ENCODE measurements at places on chromosomes 7 and 10. TPM values are rescaled to one million over a fixed set of nuclear protein-coding genes. Genes with fewer than 3 reads are reported as not detected.

CALML5 gene
- not detected for total RNA-seq

CDHR1 gene
- total RNA-seq: 3.2 TPM

SCIN gene
- total RNA-seq: 0.14 TPM

EPHB6 gene
- total RNA-seq: 3.8 TPM

ADCYAP1R1 gene
- 1.7 TPM for total RNA-seq

SLC39A12 gene
- not detected for total RNA-seq

GIMAP6 gene
- 22.1 TPM for total RNA-seq

COL13A1 gene
- total RNA-seq: 8.5 TPM

MSS51 gene
- total RNA-seq: 1.1 TPM

KCNH2 gene
- total RNA-seq: 132 TPM

TAS2R5 gene
- 0.40 TPM for total RNA-seq

DNA sequence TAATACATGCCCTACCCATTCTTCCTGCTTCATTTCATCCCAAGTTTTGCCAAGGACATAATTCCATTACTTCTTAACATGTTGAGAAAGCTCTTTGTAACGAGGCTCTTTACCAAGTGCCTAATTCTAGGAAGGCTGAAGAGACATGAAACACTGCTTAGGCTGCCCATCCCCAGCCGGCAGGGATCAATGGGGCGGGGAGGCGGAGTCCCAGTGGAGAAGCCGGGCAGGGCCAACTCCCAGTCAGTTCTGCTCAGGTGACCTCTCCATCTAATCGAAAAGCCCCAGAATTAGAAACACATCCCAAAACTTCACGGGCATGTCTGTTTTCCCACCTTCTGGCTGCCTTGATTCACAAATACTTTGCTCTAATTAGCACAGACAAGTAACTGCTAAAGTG is 89.5 kb upstream of the LYZL1 start:
- no peak for DNase-seq

DNA sequence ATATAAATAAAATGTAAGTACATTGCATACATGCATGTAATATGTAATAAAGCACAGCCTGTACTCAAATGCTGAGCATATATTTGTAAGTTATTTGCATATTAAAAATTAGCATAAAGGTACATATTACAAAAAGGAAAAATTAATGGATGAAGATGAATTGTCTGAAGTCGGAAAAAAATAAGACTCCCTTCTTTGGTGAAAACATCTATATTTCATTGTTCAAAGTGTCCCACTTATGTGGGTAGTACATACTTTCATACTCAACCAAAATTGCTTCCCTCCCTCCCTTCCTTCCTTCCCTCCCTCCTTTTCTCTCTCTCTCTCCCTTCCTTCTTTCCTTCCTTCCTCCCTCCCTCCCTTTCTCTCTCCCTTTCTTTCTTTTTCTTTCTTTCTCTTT is 498.1 kb downstream of the MAGI2 start:
- DNase-seq: no peak

DNA sequence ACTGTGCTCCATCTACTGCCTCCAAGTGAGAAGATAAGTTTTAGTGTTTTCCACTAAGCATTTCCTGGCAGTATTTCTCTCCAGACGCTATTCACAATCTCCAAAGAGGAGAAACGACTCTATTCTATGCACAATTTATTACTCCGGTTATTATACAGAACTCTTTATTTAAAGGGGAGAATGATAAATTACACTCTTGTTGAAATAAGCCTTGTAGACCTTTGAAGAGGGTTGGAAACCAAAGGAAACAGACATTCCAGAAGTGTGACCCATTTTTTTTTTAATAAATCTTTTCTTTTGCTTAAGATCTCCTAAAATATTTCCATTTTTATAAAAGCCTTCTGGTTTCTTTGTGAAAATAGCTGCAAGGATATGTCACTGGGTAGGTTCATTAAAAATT is 76.1 kb upstream of the HDAC9 start:
- no peak for DNase-seq

- no peak for DNase-seq
These were observed 348.4 kb upstream of the PODXL start for GRCh38 chr7:131904760-131905327.

DNA sequence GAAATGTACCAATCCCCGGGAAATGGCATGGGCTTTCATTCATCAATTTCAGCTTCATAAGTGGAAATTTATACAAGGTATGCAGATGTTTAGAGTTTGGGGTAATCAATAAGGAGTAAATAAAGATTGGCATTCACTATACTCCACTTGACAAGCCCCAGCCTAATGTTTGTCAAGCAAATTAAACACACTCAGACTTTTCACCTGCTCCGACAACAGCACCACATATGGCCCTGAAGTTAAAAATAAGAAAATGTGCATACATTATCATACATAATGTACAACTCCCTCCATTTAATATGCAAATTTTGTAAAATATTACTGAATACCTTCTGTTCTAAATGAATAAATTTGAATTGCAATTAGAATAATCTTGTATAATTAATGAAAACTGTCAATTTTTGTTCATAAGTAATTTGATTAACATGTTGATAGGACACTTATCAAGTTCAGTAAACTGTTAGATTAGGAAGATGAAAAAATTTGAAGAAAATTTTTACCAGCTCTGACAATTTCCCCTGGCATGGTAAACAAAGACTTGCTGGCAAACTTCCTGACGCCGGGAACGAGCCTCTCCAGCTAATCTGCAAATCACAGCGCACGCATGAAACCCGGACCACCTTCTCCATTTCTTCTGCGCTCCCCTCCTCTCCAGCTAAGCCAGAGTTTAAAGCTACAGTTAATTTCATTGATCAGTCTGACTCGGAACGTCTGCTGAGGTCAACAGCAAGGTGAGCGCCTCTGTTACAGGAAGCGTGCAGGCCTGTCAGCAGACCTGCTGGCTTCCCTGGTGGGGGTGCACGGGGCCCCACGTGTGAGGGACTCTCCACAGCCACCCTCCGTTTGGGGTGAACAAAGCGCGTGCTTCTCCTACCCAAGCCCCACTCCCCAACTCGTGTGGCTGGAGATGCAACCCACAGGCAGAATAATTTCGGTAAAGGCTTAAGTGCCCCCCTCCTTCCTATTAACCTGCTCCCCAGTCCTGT is 70.7 kb downstream of the EBF3 start:
- DNase-seq: no peak

GRCh38 chr10:6833458-6834011 is 253.5 kb upstream of the PRKCQ start:
- DNase-seq: no peak

GRCh38 chr7:145313551-145313950 is 477.7 kb upstream of the TPK1 start:
- no peak for DNase-seq

- DNase-seq: no peak
These were observed 5.5 kb downstream of the CNNM2 start for GRCh38 chr10:102923601-102924000.

GRCh38 chr7:142809671-142810070 is 38.9 kb downstream of the PRSS2 start:
- DNase-seq: no peak

DNA sequence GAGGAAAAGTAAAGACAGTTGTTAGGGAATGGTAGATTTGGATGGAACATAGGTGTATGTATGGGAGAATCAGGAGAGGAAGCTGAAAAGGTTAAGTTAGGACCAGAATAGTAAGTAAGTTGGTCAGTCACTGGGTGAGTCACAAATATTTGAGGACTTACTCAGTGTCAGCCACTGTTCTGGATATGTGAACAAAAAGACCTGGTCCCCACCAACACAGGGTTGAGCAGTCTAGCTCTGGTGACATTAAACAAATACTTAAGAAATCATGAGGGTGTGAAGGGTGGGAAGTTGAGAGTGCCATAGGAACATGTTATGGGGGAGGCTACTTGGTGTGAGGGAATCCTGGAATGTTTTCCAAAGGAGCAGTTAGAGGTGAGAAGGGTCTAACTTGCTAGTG is 246.9 kb downstream of the PTEN start:
- no peak for DNase-seq

DNA sequence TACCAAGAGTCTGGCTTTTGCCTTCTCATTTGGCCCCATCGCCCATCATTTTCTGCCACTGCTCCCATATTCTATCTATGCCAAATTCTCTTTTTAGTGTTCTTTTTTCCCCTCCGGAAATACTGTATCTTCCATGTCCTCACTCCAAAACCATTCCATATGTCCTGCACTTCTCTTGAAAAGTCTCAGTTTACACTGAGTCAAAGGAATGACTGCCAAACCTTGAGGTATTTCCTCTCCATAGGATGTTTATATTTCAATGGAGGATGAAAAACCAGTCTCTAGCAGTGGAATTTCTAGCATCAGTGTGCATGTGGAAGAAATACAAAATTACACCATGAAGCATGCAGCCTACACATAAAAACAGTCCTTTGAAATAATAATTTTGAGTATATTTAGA is 121.4 kb upstream of the PHYHIPL start:
- no peak for DNase-seq

DNA sequence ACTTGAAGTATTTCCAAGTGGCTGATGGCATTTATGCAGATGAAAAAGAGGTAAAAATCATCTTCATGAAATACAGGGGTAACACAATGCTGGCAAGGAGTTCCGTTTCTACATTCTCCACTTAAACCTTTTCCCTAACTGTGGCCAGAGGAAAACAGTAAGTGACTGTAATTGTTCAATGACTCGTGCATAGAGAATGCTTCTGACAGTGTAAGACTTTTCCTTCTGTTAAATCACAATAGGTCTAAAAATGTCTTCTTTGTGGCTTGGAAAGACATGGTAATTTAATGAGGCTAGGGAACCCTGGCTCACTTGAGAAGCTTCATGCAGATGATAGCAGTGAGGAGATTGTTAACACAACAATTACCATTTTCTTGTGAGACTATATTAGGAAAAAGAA is 50.3 kb upstream of the RSU1 start:
- DNase-seq: no peak

DNA sequence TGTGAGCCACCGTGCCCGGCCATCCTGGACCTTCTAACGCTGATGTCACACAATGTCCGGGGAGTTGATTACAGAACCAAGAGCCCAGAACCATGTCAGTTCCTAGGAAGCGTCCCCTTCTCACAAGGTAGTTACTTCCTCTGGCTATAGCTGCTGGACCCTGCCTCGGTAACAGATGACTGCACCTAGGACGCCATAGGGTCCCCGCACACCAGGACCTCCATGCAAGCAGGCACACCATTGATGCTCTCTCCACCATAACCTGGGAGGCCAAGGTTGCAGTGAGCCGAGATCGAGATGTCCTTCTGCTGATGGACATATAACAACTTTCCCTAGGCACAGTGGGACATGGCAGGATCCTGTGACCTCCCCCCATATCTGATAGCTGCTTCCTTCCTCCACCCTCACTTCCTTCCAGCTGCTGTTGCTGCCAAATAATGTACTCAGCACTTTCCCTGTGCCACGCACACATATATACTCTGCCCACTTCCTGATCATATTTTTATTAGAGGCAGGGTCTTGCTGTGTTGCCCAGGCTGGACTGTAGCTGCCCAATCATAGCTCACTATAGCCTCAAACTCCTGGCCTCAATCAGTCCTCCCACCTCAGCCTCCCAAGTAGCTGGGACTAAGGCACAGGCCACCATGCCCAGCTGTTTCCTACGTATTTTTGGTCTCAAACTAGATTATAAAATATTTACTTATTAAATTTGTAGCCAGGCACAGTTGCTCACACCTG is 3.5 kb upstream of the SNX8 start:
- no peak for DNase-seq

DNA sequence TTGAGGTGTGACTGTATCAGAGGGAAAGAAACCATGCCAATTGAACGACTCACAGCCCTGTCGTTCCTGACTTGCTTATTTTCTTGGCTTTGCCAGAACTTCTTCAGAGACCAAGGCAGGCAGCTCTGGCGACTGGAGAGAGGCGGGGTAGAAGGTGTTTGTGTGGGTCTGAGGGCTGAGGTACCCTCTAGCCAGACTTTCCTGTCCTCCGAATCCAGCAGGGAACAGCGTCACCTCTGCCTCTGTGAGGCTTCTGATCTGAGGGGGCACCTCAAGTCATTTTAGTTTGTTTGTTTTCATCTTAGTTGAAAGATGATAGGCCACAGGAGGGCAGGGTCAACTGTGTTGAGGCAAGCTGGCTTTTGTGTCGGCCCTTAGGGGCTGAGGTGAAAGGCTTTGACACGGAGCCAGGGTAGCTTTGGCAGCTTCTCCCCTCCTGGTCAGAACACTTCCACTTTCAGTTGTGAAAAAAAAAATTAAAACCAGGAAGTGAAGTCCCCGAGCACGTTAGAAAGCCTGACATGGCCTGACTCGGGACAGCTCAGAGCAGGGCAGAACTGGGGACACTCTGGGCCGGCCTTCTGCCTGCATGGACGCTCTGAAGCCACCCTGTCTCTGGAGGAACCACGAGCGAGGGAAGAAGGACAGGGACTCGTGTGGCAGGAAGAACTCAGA is 1.9 kb downstream of the ACSL5 start:
- DNase-seq: peak; percentile 87

GRCh38 chr10:18377898-18378297 is 237.7 kb downstream of the CACNB2 start:
- no peak for DNase-seq

DNA sequence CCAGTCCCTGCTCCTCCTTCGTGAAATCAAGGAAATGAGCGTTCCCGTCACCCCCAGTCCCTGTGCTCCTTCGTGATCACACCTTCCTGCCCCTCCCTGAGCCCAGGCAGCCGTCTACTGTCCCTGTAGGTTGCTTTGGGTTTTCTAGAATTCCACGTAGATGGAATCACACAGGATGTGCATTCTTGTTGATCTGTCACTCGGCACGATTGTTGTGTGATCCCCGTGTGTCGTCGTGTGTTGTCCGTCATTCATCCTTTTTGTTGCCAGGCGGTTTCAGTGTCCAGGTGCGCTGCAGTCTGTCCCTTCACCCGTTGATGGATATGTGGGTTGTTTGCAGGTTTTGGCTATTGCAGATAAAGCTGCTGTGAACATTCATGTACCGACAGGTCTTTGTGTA is 9.4 kb downstream of the MTG1 start:
- no peak for DNase-seq

DNA sequence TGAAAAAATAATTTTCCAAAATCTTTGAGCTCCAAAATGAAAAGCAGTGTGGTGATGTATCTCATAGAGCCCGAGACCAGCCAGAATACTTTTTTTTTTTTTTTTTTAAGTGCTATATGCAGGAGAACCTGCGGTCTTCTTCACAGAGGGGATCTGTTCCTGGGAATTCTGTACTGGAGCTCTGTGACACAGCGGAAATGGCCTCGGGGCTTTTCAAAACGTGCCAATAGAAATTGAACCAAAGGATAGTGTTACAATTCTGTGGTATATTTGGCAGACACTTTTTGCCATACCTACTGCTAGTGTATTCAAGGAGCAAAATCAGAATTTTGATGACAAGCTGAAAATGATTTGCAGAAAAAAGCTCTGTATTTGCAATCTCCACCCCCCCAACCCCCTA is 1429.3 kb upstream of the LRRTM3 start:
- no peak for DNase-seq

DNA sequence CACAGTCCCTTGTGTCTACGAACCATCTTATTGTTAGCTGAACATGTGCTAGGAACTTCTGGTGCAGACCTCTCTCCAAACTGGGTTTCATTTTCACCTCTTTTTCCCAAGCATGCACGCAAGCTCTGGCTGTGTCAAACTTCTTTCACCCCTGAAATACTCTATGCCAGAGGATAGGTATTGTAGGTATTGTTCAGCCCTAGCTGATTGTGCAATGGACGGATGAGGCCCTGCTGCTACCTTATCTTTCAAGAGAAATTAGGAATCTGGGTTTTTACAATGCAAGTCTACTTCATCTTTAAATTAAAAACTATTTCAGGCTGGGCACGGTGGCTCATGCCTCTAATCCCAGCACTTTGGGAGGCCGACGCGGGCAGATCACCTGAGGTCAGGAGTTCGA is 28.3 kb upstream of the MRLN start:
- no peak for DNase-seq

- no peak for DNase-seq
These were observed 350.2 kb downstream of the GATA3 start for GRCh38 chr10:8404721-8405120.
